HFFc6 (cell line): ENCODE measurements at places on chromosomes 4 and X. TPM values are rescaled to one million over a fixed set of nuclear protein-coding genes. Genes with fewer than 3 reads are reported as not detected.
A peak's percentile ranks its signal among the peaks of the same experiment; 100 is the strongest.

DNA sequence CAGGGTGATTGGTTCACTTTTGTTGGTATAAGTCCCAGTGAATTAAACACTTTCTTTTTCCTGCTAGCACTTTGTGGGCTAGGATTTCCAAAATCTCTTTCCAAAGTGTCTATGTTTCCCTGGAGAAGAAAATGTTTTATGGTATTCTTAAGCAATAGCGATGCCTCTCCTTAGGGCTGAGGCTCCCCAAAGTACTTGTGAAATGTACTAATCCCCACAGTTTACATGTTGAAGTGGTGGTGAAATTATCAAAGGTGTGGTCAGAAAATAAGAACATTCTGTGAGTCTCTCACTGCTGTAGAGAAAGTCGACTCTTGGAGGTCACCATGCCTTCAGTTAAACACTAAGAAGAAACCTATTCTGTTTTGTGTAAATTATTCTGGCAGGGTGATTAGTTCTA, 51.5 kb upstream of the AMELX start:
- H3K27ac ChIP-seq, result no peak overlapping the region
- peaks cover 7% of the 10 kb centered on the region for H3K4me1 ChIP-seq
- H3K4me3 ChIP-seq, result no peak overlapping the region
- no peaks in the 10 kb centered on the region for H3K36me3 ChIP-seq
- no peak for DNase-seq

DNA sequence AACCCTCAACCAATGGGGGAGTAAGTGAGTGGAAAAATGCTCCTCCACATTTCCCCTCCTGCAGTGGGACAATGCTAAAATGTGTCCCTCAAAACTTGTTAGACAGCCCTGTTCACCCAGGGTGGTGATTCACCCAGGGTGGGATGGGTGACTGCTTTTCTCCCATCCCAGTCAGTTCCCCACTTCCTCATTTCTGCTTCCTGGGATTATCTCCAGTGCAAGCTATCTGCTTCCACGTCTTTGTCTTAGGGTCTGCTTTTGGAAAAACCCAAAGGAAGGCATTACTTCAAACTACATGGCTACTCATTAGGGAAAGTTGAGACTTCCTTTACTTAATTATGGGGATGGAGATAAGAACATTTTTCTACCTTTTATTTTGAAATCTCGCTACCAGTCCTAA, 45.5 kb downstream of the ETNPPL start:
- H3K27me3 ChIP-seq, result no peaks in the 10 kb centered on the region; the same call in 1 of the 2 replicates
- no peak for DNase-seq
- H3K36me3 ChIP-seq, result no peaks in the 10 kb centered on the region
- H3K4me1 ChIP-seq, result no peaks in the 10 kb centered on the region
- H3K4me3 ChIP-seq, result no peak overlapping the region

GRCh38 chrX:115134382-115134781, 54.8 kb upstream of the RBMXL3 start:
- peaks cover 8% of the 10 kb centered on the region; the same call in 1 of the 2 replicates for H3K36me3 ChIP-seq
- no peaks in the 10 kb centered on the region for H3K4me1 ChIP-seq
- no peaks in the 10 kb centered on the region for H3K27me3 ChIP-seq
- no peak overlapping the region for H3K4me3 ChIP-seq

DNA sequence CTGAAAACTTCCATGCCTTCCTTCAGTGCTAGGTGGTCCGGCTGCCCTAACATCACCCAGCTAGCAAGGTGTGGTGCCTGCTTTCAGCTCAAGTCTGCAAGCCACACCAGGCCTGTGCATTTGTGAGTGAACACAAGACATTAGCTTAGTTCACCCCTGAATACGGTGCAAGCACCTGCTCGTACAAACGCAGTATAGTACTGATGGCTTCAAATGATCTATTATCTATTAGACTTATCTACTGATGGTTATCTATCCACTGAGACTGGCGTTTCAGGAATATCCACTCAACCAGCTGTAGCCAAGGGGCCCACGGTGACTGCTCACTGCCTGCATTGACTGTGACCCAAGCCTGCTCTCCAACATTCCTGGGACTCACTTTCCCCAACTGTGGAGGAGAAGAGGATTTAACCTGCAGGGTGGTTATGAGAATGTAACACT, 155.9 kb downstream of the SHOX start:
- H3K4me3 ChIP-seq, result no peak overlapping the region
- H3K36me3 ChIP-seq, result no peaks in the 10 kb centered on the region; the same call in 1 of the 2 replicates
- no peak overlapping the region for H3K27ac ChIP-seq
- H3K27me3 ChIP-seq, result no peaks in the 10 kb centered on the region; the same call in none of the 2 replicates
- no peak for DNase-seq
- H3K4me1 ChIP-seq, result no peaks in the 10 kb centered on the region

DNA sequence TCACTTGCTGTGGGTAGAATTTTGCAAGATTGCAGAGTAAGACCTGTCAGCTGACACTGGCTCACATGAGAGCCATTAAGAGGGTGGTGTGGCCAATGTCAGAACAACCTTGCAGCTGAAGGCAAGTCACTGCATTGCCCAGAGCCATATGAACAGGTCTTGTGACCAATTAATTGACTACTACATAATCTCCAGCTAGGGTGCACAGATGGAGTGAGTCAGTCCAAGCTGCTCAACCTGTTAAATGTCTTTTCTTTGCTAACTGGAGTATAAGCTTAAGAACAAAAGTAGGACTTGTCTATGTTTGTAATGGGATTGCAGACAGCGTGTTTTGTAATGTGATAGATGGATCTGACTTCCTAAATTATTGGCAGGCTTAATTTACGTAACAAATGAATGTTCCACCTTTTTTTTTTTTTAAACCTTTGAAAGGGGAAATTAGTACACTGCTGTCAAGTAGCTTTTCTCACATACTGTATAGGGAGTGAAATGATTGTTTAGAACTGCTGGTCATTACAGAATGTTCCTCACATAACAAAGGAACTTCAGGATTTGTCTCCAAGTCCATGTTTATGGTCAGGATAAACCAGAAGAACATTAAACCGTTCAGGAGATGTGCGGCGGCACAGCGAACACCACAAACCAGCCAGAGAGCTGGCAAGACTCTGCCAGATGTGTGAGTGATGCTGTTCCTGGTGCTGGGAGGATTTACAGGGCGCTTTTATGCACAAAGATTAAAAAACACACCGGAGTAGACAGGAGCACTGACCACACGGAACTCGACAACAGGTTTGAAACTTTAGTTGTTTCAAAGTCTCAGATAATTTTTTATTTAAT, 37.0 kb downstream of the FNIP2 start:
- peaks cover 4% of the 10 kb centered on the region; the same call in 1 of the 2 replicates for H3K36me3 ChIP-seq
- H3K4me1 ChIP-seq, result peaks cover 60% of the 10 kb centered on the region
- H3K27ac ChIP-seq, result no peak overlapping the region
- no peaks in the 10 kb centered on the region for H3K27me3 ChIP-seq

DNA sequence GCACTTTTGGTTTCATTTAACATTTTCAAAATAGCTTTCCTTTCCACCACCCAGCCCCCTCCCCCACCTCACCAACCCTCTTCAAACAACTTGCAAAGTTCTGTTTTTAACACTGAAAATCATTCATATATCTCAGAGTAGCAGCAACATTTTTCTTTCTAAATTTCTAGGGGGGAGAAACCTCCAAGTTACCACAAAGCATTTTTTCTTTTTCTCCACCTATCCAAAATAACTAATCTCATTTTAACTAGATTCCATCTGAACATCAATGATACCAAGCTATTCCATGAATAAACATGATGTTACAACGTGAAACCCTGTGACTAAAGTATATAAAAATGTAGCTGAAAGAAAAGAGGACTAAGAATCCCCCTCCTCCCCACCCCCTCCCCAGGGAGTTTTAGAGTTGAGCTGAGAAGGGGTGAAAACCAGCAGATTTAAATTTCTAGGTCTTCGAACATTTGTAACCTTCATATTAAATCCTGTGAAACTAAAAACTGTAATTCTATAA, 5.2 kb downstream of the LDB2 start:
- DNase-seq, result no peak
- peaks cover 65% of the 10 kb centered on the region for H3K4me1 ChIP-seq
- peaks cover 17% of the 10 kb centered on the region; the same call in 1 of the 2 replicates for H3K36me3 ChIP-seq
- peak overlapping the region; percentile 95 for H3K4me3 ChIP-seq

- H3K27me3 ChIP-seq, result peaks cover 2% of the 10 kb centered on the region
- DNase-seq, result no peak
- H3K36me3 ChIP-seq, result no peaks in the 10 kb centered on the region
- H3K4me3 ChIP-seq, result no peak overlapping the region
- no peak overlapping the region for H3K27ac ChIP-seq
- H3K4me1 ChIP-seq, result peaks cover 17% of the 10 kb centered on the region
Measured at GRCh38 chr4:40516651-40517050, 113.0 kb downstream of the RBM47 start.

The PPID gene
- total RNA-seq, result 22.0 to 30.2 TPM (median 22.5 TPM) in 3 replicates

The GPR119 gene
- total RNA-seq, result not detected in 3 replicates

The CBR4 gene
- total RNA-seq, result 9.5 to 9.7 TPM (median 9.5 TPM) in 3 replicates

The DHX15 gene
- total RNA-seq, result 110 to 126 TPM (median 117 TPM) in 3 replicates

The RS1 gene
- total RNA-seq, result not detected in 3 replicates
